Retina (tissue), 1 donor: ENCODE measurements at places on chromosomes 13 and 19.
A peak's percentile ranks its signal among the peaks of the same experiment; 100 is the strongest.

DNA sequence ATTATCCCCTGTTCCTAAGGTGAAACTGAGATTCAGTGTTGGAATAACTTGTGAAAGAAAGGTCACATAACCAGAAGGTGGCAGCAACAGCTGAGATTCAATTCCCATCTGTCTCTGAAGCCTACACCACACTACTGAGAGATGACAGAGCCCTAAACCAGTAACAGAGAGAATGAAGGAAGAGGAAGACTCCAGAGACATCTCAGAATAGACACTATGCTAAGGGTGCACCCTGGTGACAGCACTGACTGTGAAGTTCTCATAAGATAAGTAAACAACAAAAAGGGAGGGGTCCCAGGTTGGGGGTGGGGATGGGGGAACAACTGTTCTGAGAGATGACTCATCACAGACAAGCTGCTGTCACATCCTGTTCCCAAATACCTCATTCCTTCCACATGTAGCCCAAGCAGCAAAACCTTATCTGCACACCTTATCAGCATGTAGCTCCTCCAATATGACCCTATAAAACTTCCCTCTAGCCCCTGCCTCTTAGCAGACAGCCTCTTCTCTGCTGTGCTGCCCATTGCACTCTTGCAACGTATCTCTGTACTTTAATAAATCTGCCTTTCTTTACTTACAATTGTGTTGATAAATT is 46.5 kb downstream of the UTP14C start:
- DNase-seq, result no peak

DNA sequence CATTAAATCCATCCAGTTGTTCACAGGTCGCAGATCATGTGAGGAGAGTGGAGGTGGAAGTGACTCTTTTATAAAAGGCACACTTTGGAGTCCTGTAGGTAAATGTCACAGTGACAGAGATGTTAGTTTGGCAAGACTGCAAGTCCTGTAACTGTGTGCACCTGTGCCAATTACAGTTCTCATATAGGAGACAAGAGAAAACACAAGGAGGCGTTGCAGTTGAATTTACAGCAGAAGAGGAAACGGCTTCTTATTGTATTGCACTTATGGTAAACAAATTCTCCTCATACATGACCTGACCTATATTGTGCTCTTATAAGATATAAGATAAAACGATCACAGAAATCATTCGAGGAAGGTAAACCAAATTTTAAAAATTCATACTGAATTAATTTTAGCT is 732.8 kb upstream of the SLC10A2 start:
- no peak for DNase-seq

- DNase-seq, result no peak
Measured at GRCh38 chr19:46066471-46066870, 25.7 kb upstream of the IGFL4 start.

DNA sequence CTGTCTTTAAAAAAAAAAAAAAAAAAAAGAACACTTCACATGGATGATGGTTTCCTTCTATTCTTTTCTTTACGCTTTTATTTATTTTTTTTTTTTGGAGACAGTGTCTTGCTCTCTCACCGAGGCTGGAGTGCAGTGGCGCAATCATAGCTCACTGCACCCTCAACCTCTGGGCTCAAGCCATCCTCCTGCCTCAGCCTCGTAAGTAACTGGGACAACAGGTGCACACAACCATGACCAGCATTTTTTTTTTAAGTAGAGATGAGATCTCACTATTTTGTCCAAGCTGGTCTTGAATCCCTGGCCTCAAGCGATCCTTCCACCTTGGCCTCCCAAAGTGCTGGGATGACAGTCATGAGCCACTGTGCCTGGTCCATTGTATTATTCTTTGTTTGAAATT is 24.3 kb downstream of the ANKRD27 start:
- DNase-seq, result no peak

- no peak for DNase-seq
Measured at GRCh38 chr13:75454497-75454896, 27.5 kb downstream of the TBC1D4 start.

DNA sequence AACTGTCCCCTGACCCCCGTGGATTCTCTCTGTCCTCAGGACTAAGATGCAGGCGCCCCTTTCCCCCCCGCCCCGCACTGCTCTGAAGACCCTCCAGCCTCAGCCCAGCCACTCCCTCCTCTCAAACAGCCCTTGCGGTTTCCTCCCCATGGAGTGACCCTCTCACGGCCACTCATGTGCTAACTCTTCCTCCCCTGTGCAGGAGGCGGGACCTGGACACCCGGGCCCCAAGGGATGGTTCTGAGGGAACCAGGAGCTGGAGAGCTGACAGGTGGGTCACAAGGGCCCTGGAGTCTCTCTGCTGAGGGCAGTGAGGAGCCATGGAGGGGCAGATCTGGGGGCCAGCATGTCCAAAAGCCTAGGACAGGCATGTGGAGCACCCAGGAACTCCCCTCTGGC is 1.9 kb downstream of the ISOC2 start:
- no peak for DNase-seq

DNA sequence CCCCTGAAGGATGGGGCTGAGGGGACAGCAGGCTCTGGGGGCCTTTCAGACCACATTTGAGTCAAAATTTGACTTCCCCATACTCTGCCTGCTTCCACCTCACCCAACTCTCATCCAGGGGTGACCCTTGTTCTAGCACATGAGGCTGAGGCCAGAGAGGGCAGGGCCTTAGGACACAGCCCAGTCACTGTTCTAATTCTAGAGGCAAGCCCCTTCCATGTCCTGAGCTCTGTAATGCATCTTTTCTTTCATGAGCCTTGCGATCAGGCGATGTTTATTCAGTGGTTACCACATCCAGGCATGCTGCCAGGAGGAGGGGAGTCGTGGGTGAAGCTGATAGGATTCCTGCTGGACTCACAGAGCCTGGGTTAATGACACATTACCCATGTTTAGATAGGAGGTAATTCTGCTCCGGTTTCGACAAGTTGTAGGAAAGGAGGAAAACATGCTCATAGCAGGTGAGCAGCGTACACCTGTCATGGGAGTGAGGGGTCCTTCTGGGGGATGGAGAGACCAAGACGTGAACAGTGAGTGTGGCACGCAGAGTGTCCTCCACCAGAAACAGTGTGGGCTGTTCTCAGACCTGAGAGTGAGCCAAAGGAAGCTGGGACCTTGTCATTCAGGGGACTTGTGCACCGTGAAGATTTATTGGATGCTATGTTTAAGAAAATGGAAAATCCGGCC is 9.3 kb downstream of the RPS9 start:
- DNase-seq, result no peak

DNA sequence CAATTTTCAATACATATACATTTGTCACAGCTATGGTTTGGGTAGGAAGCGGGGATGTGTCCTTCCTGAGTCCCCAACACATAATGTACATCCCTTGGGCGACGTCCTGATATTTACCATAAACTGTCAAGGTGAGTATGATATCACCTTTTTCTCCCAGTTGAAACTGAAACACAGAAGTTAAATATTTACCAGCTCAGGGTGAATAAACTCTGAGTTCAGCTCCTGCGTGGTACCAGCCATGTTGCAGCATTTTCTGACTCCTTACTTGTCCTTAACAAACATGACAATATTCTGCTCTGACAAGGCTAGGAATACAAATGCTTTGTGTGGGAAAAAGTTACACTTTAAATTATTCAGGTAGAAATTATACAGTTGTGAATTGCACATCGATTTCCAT is 294.2 kb downstream of the TEX29 start:
- DNase-seq, result no peak

DNA sequence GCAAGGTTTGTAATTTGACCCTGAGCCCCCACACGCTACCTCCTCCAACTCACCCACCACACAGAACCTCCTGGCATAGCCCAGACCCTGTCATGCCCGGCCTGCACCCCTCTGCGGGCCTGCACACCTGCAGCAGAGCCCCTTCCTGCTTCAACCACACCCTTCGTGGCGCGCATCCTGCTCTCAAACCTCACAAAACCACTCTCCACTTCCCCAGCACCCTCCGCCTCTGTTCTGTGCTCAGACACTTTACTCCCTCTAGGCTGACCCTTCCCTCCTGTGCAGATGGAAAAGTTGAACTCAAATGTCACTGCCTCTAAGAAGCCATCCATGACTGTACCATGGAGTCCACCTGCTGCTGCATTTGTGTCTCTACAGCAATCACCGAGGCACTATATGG is 28.5 kb downstream of the FAAP24 start:
- DNase-seq, result no peak

GRCh38 chr19:56596676-56597075 is 1.6 kb downstream of the ZNF71 start:
- no peak for DNase-seq

DNA sequence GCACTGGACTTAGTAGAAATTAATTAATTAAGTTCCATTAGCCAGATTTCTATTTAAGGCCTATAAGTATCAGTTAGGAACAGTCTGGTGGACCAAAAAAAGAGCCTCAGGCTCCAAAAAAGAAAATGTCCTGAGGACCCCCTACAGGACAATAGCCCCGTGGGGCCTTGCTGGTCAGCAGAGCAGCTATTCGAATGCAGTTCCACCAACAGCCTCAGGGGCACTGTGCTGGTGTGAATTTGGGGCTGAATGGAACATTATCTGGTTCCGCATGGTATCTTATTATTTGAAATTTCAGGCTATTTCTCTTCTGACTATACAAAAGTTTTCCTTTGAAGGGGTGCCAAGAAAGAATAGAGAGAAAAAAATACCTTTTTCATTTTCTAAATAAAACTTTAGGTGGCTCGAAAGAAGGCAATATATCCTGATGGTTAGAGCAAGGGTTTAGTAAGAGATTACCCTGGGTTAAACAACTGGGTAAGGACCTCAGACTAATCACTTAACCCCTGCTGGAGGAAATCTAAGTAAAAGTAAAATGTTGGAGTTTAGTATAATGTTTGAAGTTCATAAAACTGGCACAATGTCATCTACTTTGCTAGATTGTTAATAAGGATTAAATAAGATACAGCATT is 147.2 kb downstream of the MIPEP start:
- no peak for DNase-seq

GRCh38 chr13:97130190-97130589 is 91.9 kb upstream of the MBNL2 start:
- DNase-seq, result no peak

DNA sequence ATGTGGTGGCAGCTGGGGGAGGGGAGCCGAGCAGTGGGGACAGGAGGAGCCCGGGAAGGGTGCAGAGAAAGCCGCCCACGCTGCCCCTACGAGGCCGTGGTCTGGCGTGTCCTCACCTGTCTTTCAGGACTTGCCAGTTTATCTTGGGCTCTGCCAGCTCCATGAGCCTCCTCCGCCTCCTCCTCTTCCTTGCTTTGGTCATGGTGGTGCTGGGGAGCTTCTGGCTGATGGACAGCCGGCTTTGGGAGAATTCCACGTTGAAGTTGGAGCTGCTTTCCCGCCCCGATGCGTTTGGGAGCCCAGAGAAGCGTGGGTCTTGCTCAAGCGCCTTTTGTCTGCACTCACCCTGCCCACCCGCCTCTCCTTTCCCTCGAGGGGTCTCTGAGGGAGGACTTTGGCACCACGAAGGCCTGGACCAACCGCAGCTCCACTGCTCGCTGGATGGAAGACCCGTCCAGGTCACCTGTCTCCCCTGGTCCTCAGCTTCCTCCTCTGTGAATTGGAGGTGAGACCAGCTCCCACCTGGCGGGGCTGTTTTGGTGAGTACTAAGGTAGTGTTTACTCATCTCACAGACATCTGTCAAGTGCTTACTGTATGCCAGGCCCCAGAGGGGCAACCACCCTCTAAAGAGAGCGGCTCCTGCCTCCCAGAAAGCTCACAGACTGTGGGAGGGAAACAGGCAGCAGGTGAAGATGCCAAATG is 29.7 kb upstream of the MIER2 start:
- DNase-seq, result peak; percentile 3

DNA sequence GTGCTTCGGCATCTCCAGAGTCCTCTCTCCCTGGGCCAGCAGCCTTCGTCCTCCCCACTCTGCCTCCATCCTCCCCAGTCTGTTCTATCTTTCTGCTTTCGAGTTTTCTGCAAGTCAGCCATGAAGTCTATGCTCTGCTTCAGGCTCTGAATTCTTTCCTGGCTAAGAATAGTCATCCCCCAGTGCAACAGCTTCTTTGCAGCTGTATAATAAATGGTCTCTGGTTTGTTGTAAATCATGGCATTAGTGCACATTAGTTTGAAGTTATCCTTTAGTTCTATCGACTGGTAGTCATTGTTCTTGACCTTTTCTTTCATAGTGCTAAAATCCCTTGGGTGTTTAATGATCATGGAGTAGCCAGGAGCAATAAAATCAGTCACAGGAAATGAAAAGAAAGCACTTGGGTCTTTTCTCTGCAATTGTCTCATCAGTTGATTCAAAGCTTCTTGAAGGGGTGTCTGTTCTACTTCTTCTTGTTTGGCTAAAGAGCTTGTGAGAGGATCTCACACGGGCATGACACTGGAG is 46.2 kb upstream of the SOX21 start:
- no peak for DNase-seq

- DNase-seq, result no peak
Measured at GRCh38 chr13:99867535-99868257, 103.9 kb downstream of the ZIC5 start.

DNA sequence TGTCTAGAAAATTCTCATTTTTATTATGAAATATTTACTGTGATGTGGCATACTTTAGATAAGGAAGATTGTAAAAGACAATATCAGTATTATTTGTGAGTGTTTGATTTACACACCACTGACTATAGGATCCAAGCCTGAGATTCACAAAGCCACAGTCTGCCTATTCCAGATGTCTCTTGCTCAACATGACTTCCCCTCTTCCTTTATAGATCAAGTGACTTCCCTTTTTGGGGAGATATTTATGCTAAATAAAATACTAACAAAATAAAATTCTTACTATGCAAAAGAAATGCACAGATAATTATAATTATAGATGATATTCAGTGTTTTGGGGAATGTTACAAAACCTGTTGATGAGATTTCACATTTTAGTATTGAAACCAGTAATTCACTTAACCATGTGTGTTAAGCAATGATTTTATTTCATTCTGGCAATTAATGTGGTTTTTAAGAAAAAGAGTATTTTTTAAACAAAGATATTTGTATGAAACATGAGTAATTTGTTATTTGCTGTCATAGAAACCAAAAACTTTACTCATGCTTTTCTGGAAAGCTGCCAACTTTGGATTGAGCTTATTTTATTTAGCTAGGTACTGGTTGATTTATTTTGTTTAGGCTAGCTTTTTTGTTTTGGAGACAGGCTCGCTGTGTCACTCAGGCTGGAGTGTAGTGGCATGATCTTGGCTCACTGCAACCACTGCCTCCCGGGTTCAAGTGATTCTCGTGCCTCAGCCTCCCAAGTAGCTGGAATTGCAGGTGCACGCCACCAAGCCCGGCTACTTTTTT is 13.7 kb upstream of the GPR183 start:
- DNase-seq, result no peak

- no peak for DNase-seq
Measured at GRCh38 chr13:110509971-110510786, 51.3 kb downstream of the RAB20 start.

- no peak for DNase-seq
Measured at GRCh38 chr19:408441-408901, 476 bp downstream of the C2CD4C start.

GRCh38 chr19:11293433-11294389 is 2.2 kb upstream of the TSPAN16 start:
- peak; percentile 97 for DNase-seq

- DNase-seq, result no peak
Measured at GRCh38 chr13:110233951-110234280, 73.0 kb downstream of the COL4A1 start.
